ENCODE measurements at places on chromosomes 12 and 14.

DNA sequence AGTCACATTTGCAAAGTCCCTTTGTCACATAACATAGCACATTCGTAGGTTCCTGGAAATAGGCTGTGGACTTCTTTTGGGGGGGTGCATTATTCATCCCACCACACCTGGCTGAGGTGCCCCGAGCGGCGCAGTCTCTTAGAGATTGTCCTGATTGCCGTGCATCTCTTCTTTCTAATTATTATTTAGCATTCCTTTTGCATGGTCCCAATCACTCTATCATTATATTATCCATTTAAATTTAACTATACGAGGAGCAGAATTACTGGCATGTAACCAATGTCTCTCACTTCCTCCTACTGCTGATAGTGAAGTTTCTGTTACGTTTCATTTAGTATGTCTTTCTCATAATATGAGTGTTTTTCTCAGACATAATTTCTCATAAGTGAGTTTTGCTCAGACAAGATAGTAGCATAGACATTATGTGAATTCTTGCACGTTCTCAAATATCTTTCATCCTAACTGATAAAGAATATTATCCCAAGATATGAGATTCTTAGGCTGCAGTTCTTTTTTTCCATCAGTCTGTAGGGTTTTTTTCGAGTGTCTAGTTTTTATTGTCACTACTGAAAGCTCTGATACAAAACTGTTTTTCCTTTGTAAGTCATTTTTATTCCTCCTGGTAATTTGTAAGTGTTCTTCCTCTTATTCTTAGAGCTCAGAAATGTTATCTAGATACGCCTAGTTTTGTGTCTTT, 444.3 kb downstream of the NELL2 start:
- no peak for DNase-seq

DNA sequence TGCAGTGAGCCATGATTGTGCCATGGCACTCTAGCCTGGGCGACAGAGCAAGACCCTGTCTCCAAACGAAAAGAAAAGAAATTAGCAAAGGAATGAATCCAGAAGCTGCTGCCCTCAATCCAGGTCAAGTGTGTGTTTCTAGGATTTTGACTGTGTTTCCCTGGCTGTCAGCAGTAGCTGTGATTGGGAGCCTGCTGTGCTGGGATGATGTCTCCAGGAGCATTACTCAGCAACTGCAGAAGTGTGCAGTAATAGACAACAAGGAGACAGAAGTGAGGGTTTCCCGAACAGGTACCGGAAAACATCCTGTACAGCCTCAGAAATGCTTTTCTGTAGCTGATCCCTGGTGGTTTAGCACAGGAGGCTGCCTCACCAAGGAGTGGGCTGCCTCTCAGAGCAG, 492.5 kb downstream of the FUT8 start:
- DNase-seq, result no peak

DNA sequence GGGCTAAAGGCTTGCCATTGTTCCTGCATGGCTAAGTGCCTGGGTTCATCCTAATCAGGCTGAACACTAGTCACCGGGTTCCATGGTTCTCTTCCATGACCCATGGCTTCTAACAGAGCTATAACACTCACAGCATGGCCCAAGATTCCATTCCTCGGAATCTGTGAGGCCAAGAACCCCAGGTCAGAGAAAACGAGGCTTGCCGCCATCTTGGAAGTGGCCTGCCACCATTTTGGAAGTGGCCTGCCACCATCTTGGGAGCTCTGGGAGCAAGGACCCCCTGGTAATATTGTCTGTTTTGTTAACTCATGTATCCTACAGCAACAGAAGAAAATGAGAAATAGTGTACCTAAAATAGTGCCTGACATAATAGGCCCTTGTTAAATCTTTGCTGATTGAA, 92.7 kb downstream of the ADAMTS20 start:
- DNase-seq, result no peak

GRCh38 chr12:20097626-20098025, 270.7 kb upstream of the PDE3A start:
- DNase-seq, result no peak

DNA sequence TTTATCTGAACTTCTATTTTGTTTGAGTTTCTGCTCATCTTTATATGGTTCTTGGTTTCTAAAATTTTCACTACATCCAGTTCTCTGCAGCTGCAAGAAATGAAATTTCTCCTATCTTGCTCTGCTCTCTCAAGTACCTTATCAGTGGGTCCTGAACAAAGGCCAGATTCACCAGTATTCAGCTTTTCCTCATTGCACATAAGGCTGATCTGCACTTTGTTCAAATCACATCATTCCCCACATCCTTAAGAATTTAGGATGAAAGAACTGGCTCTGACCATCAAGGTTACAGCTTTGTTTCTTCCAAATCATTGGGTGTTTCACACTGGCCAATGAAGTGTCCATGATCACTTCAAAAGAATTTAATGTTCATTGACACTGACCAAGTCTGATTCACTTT, 211.4 kb downstream of the GRIN2B start:
- no peak for DNase-seq

DNA sequence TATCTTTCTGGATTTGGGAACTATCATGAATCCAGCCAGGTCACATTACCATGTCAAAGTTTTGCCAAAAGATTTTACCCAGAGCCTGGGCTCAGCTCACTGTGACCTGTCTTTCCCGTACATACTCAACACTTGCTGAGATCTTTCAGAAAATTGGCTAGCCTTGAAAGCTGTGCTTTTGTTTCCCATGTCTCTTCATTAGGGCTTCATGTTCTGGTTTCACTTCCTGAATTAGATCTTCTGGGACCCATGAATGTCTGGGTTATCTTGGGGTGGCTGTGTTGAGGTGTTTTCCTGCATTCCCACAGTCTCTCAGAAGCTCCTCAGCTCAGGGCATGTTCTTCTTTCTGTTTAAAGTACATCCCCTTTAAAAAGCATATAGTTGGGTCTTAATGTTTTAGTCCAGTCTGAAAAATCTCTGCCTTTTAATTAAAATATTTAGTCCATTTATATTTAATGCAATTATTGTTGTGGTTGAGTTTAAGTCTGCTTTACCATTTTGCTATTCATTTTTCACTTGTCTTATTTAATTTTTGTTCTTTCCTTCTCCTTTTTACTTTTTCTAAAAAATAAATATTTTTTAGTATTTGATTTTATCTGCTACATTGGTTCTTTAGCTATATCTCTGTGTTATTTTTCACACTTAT, 242.7 kb downstream of the VRK1 start:
- DNase-seq, result no peak

GRCh38 chr12:94602024-94602423, 48.3 kb downstream of the TMCC3 start:
- DNase-seq, result no peak

DNA sequence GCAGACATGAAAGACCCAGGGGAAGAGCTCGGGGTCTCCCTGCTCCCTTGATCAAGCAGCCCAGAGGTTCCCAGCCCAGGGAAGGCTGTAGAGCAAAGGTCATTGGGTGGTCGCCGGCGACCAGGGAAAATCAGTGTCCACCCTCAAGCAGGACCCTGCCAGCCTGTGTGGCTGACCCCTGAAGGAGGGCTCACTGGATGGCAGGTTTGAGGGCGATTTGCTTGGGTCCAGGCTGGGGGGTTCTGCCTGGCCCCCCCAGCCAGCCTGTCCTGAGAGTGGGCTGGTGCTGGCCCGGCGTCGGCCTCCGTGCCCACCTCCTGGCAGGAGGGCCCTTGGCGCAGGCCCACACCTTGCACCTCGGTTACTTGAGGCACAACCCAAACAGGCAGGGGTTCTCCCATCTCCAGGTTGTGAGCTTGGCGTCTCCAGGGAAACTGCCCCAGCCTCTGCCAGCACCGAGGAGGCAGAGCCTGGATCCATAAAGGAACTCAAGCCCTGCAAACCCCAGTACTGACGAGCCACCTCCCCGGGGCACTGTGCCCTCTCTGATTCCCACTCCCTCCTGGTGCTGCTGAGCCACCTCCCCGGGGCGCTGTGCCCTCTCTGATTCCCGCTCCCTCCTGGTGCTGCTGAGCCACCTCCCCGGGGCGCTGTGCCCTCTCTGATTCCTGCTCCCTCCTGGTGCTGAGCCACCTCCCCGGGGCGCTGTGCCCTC, 329.0 kb upstream of the SFSWAP start:
- DNase-seq, result no peak
